ENCODE measurements at places on chromosomes 3 and 15. TPM values are rescaled to one million over a fixed set of nuclear protein-coding genes. Genes with fewer than 3 reads are reported as not detected.

Gene AHSG
- not detected for total RNA-seq

DNA sequence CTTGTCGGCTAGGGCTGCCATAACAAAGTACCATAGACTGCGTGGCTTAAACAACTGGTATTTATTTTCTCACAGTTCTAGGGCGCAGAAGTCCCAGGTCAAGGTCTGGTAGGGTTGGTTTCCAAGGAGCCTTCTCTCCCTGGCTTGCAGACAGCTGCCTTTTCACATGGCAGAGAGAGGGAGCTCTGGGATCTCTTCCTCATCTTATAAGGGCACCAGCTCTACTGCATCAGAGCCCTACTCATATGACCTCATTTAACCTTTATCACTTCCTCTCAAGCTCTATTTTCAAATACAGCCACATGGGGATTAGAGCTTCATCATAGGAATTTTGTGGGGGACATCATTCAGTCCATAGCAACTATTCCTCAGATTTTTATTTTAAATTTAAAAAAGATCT, 17.6 kb upstream of the PAQR9 start:
- H3K27ac ChIP-seq: no peak overlapping the region
- H3K36me3 ChIP-seq: no peaks in the 10 kb centered on the region
- no peaks in the 10 kb centered on the region for H3K27me3 ChIP-seq
- no peak overlapping the region for H3K4me3 ChIP-seq

DNA sequence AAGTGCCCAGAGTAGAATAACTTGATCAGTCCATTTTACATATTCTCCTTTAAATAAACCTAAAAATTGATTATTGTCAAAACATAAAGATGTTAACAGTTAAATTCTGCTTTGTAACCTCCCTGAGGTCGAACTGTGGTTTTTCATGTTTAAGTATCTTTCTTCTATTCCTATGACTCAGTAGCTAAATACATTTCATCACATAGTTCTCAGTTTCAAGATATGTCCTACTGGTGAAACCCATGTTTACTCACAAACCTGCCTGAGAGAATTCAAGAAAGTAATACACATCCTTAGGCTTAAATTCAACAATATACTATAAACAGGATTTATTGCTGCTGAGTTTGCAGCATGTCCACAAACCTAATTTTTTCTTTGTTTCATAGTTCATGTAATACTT, 692.9 kb downstream of the ZPLD1 start:
- DNase-seq: no peak
- no peaks in the 10 kb centered on the region for H3K36me3 ChIP-seq
- H3K27ac ChIP-seq: no peak overlapping the region
- H3K4me3 ChIP-seq: no peak overlapping the region
- no peaks in the 10 kb centered on the region for H3K27me3 ChIP-seq

DNA sequence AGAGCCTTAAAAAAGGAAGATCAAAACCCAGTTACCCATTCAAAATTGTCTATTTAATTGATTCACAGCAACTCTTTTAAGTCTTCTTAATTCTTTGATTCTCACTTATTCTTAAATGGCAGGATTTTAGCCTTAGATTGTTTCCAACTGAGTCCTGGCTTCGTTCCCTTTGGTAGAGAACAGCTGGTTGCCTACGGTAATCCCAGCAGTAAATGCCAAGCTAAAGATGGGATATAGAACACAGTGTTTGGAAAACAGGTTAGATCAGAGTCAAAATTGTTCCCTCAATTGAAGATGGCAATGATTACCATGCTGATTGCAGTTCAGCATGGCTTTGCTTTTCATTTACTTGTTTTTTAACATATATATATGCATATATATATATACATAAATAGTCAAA, 300.9 kb downstream of the PYDC2 start:
- no peaks in the 10 kb centered on the region for H3K36me3 ChIP-seq
- H3K27ac ChIP-seq: no peak overlapping the region
- no peaks in the 10 kb centered on the region for H3K27me3 ChIP-seq

DNA sequence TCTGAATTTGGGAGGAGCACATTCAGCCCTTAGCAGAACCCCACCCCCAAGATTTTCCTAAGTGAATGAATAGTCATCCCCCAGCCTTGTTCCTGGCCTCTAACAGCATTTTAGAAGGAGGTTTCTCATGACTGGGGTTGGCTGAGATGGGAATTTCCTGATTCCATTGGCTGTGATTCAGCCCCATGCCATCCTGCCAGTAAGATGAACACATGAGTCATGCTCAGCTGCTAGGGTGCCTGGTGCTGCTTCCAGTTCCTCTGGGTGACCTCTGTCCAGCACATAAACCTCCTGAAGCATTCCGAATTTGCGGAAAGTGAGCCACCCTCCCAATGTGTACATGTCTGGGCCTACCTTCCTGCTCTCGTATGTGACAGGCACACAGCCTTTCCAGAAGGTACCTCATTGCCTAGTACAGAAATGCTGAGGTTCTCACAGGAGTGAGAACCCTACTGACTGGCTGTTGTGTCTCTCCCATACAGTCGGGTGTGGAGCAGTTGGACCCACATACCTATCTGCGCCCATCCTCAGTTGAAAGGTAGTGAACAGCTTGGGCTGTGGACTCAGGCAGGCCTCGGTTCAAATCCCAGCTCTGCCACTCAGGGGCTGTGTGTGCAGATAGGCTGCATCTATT, 91.7 kb downstream of the APBA2 start:
- no peaks in the 10 kb centered on the region for H3K27me3 ChIP-seq
- no peaks in the 10 kb centered on the region for H3K36me3 ChIP-seq
- peak; percentile 65 for DNase-seq
- no peak overlapping the region for H3K27ac ChIP-seq

- H3K27ac ChIP-seq: no peak overlapping the region
- no peaks in the 10 kb centered on the region for H3K27me3 ChIP-seq
- H3K36me3 ChIP-seq: no peaks in the 10 kb centered on the region
- no peak overlapping the region for H3K4me3 ChIP-seq
- no peaks in the 10 kb centered on the region for H3K4me1 ChIP-seq
Measured at GRCh38 chr3:30843877-30844276, 50.6 kb downstream of the GADL1 start.

Gene ZNF860
- total RNA-seq: 0.59 TPM

DNA sequence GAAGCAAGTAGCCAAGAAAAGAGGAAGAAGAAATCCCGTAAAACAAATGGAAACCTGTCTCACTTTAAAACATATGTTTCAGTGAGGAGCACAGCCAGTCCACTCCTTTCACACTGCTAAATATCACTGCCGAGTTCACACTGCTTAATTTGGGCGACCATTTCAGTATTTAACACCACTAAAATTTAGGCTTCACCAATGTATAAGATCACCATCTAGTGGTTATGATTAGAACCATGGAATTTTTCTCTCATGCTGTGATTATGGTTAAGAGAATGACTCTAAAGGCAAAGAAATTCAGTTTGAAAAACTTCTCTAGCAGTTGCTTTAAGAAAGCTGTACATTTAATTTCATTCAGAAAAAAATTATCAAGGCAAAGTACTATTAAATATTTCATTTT, 16.6 kb downstream of the SLC4A7 start:
- no peaks in the 10 kb centered on the region for H3K4me1 ChIP-seq
- H3K4me3 ChIP-seq: no peak overlapping the region
- no peak for DNase-seq
- peaks cover 5% of the 10 kb centered on the region for H3K36me3 ChIP-seq
- no peaks in the 10 kb centered on the region for H3K27me3 ChIP-seq

Gene NR2E3
- 1.1 TPM for total RNA-seq

DNA sequence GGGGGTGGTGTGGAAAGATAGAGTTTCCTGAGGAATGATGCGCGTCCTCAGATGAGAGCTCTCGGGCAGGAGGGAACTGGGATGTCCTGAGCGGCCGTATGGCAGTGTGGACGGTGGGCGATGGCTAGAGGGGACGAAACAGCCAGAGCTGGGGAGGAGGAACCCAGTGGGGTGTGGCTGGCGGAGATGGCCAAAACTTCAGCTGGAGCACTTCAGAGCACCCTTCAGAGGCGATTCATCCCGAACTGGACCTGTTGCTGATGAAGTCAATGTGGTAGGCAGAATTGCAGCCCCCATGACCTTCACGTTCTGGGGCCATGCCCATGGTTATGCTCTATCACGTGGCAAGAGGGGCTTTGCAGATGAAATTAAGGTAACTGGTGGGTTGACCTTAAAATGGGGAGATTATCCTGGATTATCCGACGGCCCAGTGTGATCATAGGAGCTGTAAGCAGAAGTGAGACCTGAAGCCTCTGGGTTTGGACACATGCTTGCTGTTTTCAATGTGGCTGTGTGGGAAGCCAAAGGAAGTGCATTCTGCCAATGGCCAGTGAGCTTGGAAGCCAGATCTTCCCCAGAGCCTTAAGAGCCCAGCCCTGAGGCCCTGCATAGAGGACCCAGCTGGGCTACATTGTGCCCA, 52.3 kb downstream of the ATP1B3 start:
- H3K36me3 ChIP-seq: peaks cover 28% of the 10 kb centered on the region
- H3K27me3 ChIP-seq: no peaks in the 10 kb centered on the region
- H3K4me3 ChIP-seq: no peak overlapping the region

GRCh38 chr3:154338570-154338969, 14.3 kb upstream of the DHX36 start:
- H3K27me3 ChIP-seq: no peaks in the 10 kb centered on the region
- no peak for DNase-seq
- H3K27ac ChIP-seq: no peak overlapping the region

GRCh38 chr15:33160581-33161165, 33.8 kb downstream of the FMN1 start:
- no peak overlapping the region for H3K4me3 ChIP-seq
- no peak for DNase-seq
- no peaks in the 10 kb centered on the region for H3K36me3 ChIP-seq

- no peaks in the 10 kb centered on the region for H3K4me1 ChIP-seq
- H3K4me3 ChIP-seq: no peak within 1 kb of the TSS
- H3K27ac ChIP-seq: no peak within 1 kb of the TSS
- H3K36me3 ChIP-seq: no peaks in the 10 kb centered on the region
- no peak for DNase-seq
Measured at GRCh38 chr3:151203051-151203420, at the start of gene GPR171. GPR171 (minus strand) TSS chr3:151203216; CDS start chr3:151199386, 3,830 bp downstream.

DNA sequence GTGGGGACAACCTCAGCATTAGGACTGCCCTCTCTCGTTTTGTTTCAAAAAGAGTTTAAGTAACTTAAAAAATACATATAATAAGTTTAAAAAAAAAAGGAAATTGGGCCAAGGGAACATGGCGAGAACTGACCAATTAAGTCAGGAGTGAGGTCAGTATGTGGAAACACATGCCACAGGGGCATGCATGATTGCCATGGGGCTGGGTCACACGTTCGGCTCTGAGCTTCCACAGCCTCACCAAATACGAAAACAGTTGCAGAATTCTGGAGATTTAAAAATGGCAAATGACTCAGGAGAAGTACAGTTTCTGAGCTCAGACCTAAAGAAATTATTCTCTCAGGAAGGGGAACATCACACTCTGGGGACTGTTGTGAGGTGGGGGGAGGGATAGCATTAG, 24.1 kb downstream of the PDE8A start:
- no peaks in the 10 kb centered on the region for H3K4me1 ChIP-seq
- DNase-seq: no peak
- no peak overlapping the region for H3K4me3 ChIP-seq
- H3K36me3 ChIP-seq: no peaks in the 10 kb centered on the region

Gene KBTBD8
- 4.7 TPM for total RNA-seq
